Activated CD8-positive, alpha-beta memory T cell treated with anti-CD3 and anti-CD28 coated beads, Interleukin-2, amount 10 ng/mL, durations not matched to agents 7 days and 5 days (primary cell): ENCODE measurements at places on chromosomes 7 and 10. TPM values are rescaled to one million over a fixed set of nuclear protein-coding genes. Genes with fewer than 3 reads are reported as not detected.

DNA sequence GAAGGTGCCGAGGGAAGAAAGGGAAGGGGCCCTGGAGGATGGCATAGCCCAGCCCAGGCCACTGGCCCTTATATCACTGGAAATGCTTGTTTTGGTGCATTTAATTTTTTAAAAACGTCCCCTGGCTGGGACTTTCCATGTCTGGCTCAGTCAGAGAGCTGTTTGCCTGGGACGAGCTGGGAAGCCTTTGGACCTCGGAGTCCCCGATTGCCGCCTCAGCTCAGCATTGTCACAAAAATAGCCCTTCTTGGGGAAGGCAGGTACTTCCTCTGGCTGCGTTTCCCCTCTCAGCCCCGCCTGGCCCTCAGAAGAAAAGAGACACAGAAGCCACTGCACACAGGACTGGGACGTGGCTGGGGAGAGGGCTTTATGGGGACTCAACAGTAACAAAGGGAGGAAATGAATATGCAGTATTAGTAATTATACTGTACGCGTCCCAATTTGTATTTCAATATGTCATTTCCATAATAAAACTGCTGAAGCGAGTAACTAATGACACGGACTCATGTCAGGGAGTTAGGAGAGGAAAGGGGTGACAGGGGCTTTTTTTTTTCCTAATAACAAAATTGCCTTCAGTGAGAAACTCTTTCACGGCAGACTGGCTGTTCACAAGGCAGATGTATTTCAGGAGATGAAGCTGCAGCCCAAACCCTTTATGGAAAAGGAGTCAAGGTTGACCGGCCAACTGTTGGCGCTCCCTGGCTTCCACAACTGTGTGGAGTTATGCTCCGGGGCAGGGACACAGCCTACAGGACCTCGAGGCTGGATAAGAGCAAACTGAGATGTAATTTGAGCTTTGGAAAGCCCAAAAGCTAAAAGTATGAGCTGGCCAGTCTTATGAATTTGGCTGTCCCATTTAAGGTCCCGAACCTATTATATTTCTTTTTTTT is 31.0 kb upstream of the MXI1 start:
- DNase-seq: peak; percentile 38

- DNase-seq: no peak
Measured at GRCh38 chr7:30406664-30407425, 71.7 kb downstream of the NOD1 start.

DNA sequence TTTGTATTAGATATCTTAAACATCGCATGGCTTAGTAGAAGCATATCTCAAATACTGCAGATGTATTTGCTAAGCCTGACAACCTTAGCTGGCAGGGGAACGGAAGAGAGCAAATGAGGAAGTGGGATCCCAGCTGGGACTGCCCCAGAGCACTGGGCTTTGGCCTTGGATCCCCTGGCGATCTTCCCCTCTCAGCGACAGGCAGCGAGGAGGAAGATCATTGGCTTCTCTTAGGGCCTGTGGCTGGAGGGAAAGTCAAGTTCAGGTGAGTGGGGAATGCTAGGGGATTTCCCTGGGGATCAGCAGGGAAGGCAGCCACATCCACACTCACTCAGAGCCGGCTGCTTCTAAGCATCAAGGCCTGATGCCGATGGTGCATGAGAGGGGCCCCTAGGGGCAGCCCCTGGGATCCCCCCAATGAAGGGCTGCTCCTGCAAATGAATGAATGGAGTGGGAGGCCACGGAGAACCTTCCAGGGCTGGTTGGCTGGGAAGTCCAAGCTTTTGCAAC is 42.0 kb downstream of the LYZL2 start:
- no peak for DNase-seq

GRCh38 chr7:70638158-70639107 is 493.5 kb upstream of the GALNT17 start:
- no peak for DNase-seq

DNA sequence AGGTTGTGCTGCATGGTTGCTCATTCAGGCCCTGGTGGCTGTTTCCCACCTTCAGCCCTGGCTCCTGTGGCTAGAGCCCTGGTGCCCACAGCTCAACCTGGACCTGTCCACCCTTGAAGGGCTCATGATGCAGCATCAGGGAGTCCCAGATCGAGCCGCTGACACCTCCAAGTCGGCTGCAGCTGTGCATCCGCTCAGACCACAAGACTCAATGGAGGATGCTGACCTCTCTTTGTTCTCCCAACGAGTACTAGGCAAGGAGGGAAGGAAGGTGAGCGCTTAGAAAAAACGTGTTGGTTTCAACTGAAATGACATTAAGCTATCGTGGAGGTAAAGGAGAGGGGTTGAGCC is 9.5 kb upstream of the C10orf95 start:
- no peak for DNase-seq

DNA sequence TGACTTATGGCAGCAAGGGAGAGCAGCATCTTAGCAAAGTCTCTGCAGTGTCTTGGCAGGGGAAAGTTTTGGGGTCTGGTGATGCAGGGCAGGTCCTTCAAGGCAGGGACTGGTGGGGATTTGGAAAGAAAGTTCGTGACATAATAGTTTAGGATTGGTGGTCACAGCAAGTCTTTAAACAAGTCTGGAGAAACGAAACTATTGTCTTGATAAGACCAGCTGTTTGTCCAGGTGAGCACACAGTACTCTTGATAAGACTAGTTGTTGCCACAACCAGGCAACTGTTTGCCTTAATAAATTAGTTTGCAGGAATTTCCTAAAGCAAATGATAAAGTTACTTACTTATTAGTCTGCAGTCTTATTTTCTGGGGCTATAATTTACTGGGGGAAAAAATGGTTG is 136.1 kb downstream of the AKR1D1 start:
- no peak for DNase-seq

DNA sequence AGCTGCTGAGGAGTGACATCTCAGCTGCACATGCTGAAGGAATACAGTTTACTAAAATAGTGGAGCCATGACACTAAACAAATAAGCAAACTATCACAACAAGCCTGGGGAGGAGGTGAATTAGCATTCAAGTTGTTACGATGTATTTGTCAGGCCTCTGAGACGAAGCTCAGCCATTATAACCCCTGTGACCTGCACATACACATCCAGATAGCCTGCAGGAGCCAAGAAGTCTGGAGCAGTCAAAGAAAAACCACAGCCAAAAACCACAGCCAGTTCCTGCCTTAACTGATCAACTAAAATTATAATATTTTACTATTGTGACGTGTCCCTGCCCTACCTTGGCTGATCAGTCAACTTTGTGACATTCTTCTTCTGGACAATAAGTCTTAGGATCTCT is 68.6 kb downstream of the NSUN6 start:
- DNase-seq: peak; percentile 68

DNA sequence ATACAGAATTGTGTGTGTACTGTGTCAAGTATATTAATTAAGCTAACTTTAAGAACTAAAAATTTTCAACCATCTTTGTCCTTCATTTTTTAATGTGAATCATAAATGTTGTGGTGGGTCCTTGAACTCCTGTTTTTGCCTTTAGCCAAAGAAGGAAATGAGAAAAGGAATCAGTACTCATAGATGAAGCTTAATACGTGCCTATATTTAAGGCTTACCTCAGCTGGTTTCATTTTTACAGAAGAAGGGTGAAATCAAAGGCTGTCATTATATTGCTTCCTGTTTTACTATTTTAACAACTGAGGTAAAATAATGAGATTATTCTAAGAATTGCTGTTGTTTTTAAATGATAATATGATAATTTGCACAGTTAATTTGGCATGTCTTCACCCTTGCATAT is 6.3 kb upstream of the SNX13 start:
- no peak for DNase-seq

DNA sequence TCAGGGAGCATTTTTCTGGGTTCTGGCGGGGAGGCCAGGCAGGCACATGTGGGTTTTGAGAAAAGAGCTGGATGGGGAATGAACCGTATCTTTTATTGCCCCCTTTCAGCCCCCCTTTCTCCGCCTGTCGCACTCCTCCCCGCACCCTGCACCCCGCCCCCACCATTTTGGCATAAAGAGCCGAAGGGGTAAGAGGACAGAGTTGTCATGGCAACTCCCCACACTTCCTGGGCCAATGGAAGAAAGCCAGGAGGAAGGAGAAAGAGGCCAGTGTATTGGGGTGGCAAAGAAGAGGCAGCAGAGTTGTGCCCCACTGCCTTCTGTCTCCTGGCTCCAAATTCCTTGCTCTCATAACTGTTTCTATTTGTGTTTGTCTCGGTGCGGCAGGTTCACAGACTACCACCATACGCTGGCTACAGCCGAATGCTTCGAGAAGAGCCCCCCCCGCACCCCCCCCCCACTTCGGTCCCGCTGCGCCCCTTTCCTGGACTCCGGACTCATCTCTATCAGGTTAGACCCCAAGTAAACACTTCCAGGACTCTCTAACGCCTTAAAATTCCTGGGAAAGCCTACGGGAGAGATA is 3.4 kb downstream of the KCNIP2 start:
- DNase-seq: peak; percentile 65

DNA sequence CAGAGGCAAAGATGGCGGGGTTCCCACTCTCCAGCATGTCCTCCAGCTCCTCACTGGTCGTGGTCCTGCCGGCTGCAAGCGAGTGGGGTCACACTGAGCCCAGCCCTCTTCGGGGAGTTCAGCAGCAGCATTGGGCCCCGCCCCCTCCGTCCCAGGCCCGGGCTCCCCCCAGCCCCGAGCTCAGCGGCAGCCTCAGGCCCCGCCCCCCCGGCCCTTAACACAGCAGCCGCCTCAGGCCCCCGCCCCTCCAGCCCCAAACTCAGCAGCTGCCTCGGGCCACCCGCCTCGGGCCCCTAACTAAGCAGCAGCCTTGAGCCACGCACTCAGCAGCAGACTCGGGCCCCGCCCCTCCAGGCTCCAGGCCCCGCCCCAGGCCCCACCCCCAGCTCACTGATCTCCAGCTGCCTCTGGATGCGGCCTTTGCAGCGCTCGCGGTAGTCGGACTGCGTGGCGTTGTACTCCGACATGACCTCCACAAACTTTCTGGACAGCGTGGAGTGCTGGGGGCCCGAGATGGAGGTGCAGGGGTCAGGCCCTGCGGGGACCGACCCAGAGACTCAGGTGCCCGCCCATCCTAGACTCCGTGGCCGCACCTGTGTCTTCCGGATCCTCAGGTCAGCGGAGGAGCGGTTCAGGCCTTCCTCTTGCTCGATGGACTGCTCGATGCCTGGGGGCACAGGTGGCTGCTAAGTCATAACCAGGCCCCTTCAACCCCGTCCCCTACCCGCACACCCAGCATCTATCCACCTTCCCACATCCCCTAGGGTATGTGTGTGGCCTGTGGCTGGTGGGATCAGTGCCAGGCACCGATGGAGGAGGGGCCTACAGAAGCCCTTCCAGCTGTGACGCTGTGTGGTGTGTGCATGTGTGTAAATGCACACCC is 15.5 kb downstream of the STX1A start:
- no peak for DNase-seq

GRCh38 chr10:35910234-35910633 is 268.1 kb upstream of the FZD8 start:
- DNase-seq: no peak

DNA sequence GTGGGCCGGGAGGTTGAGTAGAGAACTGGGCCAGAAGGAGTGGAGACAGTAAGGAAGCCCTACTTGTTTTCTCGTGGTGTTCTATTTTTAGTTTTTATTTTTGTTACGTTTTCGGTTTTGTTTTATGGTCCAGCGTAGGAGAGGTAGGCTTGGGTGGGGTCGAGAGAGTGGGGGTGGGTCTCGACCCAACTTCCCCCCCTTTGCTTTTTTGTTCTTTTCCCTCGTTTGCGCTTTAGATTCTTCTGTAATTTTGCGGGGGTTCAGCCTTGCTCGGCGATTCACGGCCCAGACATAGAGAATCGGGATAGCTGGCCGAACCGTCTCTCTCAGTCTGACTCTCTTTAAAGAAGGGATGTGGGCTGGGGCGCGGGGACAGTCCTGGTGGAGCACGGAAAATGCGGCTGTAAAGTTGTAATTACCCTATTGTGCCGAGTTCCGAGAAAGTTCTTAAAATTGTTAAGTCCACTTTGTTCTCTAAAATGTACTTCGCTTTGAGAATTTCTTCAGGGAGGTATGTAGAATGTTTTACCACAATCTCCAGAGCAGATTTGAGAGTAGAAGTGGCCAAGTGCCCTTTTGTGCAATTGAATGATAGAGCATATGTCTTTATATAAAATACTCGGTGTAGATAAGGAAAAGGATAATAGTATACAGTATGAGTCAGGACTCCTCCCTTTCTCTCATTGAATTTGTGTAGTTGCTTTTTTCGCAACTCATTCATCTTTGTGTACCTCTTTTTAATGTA is 816 bp downstream of the DMTF1 start:
- peak; percentile 64 for DNase-seq

GRCh38 chr7:134691546-134692343 is 45.1 kb downstream of the BPGM start:
- DNase-seq: no peak

- no peak for DNase-seq
Measured at GRCh38 chr10:124588736-124589490, 127.3 kb downstream of the LHPP start.

DNA sequence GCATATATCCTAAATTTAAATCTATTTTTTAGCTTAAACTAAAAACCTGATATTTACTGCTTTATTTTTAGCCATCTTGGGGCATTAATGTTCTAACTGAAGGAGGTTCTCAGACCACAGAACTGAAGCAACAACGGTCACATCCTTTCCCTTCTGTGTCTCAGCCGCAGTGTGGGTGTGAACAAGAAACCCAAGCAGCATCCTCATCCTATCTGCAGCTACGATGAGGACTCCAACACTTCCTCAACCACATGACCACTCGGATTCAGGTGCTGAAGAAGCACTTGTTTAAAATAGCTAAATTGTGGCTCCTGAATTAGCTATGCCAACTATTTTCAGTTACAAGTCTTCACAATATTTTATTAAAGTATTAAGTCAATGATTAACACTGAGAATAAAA is 5.3 kb downstream of the ESYT2 start:
- DNase-seq: peak; percentile 91

- DNase-seq: no peak
Measured at GRCh38 chr7:107580716-107581383, 804 bp downstream of the BCAP29 start.

DNA sequence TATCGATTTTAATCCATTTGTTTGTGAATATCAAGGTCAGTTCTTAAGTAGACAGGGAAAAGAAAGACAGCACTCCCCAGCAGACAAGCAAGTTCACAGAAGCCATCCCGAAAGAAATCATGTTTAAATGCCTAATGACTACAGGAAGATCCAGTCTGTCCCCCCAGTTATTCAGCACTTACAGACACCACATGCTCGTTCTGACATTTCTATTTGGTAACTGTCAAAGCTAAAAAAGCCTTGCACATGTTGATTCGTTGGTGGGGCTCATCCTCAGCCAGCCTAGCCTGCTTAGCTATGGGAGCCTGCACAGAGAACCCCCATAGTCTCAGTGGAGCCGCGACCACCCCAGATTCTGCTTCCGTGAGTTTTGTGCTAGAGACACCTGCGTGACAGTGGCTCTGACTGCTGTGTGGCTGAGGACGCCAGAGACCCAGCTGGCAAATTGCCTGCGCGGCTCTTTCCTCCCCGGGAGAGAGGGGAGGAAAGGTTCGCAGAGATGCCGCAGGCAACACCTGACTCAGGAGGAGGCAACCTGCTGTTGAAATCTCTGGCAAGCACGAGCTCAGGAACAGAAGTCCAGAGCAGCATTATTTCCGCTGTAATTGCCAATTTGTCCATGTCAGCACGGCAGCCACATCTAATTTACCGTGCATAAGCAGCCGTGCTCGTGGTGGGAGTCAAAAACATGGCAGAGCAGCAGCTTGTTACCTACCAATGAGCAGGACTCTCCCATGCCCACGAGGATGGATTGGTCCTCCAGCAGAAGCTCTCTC is 194.2 kb downstream of the GPAM start:
- DNase-seq: no peak

RAMP3 gene
- not detected for total RNA-seq

CTTNBP2 gene
- not detected for total RNA-seq

PIK3AP1 gene
- total RNA-seq: 11.5 TPM

TMEM184A gene
- not detected for total RNA-seq

OR9A2 gene
- total RNA-seq: not detected

ADIRF gene
- total RNA-seq: not detected

CARD11 gene
- 136 TPM for total RNA-seq

PRKAR1B gene
- 22.6 TPM for total RNA-seq

TTYH3 gene
- 31.7 TPM for total RNA-seq
